HCEC 1CT (cell line): ENCODE measurements at places on chromosomes 12 and 14.
A peak's percentile ranks its signal among the peaks of the same experiment; 100 is the strongest.

GRCh38 chr12:122275459-122275858 is 9.2 kb upstream of the VPS33A start:
- no peak for DNase-seq

GRCh38 chr12:91695964-91696363 is 449.7 kb downstream of the BTG1 start:
- DNase-seq, result no peak

DNA sequence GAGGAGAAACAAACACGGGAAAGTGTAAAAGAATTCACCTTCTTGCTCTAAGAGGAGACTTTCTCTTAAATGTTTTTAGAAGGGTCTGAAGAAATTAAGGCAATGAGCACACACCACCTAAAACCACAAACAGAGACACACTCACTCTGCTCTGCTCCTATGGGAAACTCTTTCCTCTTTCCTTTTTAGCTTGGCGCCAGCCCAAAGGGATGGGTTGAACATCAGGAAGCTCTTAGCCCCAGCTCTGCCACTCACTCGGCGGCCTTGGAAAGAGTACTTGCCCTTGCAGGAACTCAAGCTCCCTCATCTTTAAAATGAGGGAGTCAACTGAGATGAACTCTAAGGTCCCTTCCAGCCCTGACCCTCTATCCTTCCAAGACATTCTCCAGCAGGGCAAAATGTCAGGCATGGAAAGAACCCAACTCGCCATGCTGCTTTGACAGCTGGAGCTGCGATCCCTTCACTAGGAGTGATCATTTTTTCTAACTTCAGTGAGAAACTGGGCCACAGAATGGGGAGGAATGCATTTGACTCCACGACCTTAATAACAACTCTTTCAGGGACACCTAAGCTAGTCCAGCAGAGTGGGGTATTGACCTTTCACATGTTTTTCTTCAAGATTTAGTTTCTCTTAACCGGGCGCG is 980 bp upstream of the RNASE8 start:
- no peak for DNase-seq

GRCh38 chr12:108335349-108336119 is 3.6 kb downstream of the CMKLR1 start:
- DNase-seq, result no peak

DNA sequence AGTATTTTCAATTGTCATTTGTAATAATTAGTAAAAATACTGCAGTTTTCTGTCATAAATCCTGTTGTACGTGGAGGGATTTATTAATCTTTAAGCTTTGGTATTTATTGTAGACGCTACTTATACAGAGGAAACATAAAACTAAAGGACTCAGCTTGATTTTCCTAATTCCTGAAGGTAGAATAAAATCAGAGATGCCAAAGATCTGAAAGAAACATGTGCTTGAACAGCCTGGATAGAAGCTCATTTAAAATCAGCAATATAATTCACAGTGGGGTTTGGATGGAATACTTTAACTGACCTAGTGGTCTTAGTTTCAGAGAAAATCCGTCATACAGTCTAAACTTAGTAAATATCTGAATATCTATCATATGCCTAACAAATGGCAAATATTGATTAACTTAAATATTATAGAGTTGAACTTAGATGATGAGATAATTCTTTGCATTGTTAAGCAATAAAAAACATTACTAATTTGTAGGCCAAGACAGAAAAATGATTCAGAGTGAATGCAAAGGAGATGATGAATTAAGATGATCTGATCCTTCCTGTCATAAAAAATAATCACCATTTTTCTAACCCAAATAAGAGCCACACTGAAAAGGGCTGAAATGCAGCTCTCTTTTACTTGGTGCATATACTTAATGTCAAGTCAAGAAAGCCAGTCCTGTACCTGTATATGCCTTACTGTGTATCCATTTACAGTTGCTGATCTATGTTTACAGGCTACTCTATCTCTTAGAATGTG is 397.1 kb upstream of the DCN start:
- DNase-seq, result peak; percentile 11

GRCh38 chr12:5710260-5710878 is 234.7 kb downstream of the ANO2 start:
- no peak for DNase-seq

DNA sequence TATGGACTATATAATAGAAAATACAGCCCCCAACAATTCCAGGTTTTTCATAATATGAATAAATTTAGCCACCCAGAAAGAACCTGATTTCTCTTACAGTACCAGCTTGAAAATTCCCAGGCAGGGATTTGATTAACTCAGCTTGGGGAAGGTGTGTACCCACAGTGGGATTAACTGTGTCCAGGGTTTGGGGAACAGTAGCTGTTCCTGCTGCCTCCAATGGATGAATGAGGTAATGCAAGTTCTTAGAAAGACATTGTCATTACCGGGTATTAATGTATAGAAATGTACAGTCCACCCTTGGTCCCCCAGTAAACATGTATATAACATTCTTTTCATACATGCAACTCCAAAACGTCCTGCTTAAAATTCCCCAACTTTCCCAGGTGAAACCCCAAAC is 115.6 kb downstream of the LRIG3 start:
- peak; percentile 13 for DNase-seq

DNA sequence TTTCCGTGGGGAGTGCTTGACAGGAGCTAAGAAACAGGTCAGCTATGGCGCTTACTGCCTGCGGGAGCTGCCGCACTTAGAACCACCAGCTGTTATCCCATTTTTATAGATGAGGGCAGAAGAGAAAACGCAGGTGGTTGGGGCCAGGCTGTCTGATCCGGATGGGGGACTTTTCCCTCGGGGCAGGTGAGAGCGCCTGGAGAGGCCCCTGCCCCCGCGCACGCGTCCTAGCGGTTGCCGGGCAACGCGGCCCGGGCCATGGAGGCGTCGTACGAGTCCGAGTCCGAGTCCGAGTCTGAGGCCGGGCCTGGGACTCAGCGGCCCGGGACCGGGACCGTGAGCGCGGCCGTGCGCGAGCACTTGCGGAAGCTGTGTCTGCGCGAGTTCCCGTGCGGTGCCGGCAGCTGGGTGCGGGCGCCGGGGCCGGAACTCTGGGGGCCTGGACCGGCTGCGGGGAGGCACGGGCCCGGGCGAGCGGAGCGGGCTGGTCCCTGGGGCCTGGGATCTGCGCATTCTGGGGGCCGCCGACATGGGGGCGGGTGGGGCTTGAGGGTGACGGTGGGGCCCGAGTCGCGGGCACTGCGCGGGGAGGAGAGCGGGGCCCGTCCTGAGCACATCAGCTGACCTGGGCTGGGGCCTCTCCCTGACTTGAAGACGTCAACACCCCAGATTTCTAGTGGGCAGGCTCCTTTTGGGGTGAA is at the start of gene LRRC43:
TSS of gene LRRC43 (plus strand) at position 237 of the 701 bp plus-strand sequence. CDS start at position 259, 22 bp downstream.
- no peak for DNase-seq

- no peak for DNase-seq
Measured at GRCh38 chr14:49692193-49692757, 645 bp upstream of the KLHDC1 start.

- DNase-seq, result peak; percentile 70
Measured at GRCh38 chr14:23562822-23563472, 4.6 kb downstream of the AP1G2 start.

DNA sequence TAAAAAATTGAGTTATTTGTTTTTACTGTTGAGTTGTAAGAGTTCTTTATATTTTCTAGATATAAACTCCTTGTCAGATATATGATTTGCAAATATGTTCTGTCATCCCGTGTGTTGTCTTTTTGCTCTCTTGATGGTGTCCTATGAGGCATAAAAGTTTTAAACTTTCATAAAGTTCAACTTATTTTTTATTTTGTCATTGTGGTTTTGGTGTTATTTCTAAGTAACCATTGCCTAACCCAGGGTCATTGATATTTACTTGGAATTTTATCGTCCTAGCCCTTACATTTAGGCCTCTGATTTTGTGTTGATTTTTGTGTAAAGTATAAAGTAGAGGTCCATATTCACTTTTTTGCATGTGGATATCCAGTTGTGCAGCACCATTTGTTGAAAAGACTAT is 63.1 kb downstream of the SRGAP1 start:
- no peak for DNase-seq

DNA sequence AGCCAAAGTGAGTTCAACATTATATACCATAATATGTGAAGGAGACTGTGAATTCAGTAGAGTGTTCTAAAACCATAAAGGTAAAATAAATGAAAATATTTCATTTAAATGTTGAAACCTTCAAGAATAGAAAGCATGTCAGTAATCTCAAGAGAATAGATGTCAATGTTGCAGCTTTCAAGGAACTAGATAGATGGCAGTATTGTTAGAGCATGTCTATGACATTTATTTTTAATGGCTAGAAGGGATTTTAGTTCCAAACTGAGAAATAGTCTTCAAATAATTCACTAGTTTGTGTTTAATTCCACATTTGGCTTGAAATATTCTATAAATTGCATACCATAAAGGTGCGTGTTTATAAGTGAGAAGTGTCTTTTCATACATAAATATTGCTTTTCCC is 326.5 kb downstream of the FLRT2 start:
- peak; percentile 9 for DNase-seq

DNA sequence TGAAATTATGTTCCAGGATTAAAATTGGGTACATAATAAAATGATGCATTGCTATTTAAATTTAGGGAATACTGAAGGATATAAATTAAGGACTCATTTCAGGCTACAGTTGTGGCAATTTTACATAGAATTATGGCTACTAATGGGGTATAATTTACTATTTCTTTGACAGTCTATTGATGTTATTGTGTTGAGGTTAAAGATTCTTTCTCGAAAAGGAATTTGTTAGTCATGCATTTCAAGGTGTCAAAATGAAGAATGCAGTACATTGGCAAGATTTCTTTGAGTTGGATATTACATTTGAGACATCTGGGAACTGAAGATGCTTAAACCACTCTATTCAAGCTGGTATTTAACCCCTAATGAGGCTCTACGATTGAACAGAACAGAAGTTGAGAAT is 28.3 kb downstream of the SLC5A8 start:
- DNase-seq, result peak; percentile 37

- no peak for DNase-seq
Measured at GRCh38 chr14:23076785-23077408, 18.0 kb downstream of the ACIN1 start.

GRCh38 chr12:118842866-118843265 is 138.5 kb upstream of the SRRM4 start:
- DNase-seq, result no peak

DNA sequence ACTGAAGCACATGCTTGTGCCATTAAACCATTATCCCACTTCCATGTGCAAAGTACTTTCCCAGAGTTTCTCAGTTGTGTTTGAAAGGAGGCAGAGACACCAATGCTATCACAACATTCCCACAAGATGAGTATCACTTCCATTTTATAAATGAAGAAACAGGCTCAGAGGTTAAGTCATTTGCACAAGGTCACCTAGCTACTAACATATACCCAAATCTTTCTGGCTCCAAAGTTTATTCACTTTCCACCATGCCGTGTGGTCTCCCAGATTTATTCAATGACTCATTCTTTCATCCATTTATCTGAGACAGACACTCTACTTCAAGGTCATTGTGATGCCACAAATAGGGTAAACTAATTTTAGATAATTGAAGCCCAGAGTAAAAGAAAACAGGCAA is 9.4 kb downstream of the ART4 start:
- peak; percentile 36 for DNase-seq

- no peak for DNase-seq
Measured at GRCh38 chr14:32542507-32542906, 213.4 kb downstream of the AKAP6 start.

GRCh38 chr14:38710881-38711280 is 392.2 kb downstream of the SEC23A start:
- no peak for DNase-seq

GRCh38 chr12:54991161-54991990 is 6.8 kb upstream of the TESPA1 start:
- no peak for DNase-seq

DNA sequence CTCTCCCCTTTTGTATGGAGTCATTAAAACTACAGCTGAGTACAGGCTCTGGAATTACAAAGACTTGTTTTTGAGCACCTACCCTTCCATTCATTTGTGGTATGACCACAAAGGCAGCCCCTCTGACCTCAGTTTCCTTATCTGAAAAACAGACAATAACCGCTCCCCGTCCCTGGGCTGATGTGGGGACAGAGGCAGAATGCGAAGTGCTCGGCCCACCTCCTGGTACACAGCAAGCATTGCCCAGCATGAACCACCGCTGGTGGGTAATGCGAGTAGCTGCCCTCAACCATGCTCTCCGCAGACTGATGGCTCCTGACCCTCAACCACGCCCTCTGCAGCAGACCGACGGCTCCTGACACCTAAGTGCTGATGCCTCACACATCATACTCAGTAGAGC is 22.4 kb downstream of the P2RX2 start:
- no peak for DNase-seq

GRCh38 chr12:75852143-75852542 is 179.4 kb downstream of the PHLDA1 start:
- DNase-seq, result peak; percentile 31

- DNase-seq, result no peak
Measured at GRCh38 chr12:77003914-77004313, 61.5 kb downstream of the E2F7 start.
